ENCODE measurements at places on chromosomes 11 and 22. TPM values are rescaled to one million over a fixed set of nuclear protein-coding genes. Genes with fewer than 3 reads are reported as not detected.
A peak's percentile ranks its signal among the peaks of the same experiment; 100 is the strongest.

- no peak for DNase-seq
Measured at GRCh38 chr11:11078344-11079086, 220.7 kb upstream of the ZBED5 start.

DNA sequence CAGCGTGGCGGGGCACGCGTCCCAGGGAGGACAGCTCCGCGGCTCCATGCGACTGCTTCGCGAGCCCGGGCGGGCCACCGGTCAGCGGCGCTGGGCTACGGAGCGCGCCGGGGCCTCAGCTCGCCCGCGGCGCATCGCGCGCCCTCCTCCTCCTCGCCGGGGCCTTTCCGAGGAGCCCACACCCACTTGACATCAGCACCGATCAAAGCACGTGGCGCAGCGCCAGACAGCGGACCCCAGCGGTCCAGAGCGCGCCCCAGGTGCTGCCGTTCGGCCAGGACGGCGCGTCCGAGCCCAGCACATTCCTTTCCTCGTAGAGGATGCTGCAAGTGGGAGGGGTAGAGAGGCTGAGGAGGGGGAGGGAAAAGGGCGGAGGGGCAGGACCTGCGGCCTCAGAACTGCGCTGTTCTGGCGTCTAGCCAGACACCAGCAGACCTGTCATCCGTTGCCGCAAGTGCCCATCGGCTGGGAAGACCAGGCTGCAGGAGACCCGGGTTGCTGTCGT is 88.6 kb downstream of the PLEKHA7 start:
- DNase-seq = no peak

- DNase-seq = no peak
Measured at GRCh38 chr11:32081129-32081641, 9.7 kb upstream of the RCN1 start.

DNA sequence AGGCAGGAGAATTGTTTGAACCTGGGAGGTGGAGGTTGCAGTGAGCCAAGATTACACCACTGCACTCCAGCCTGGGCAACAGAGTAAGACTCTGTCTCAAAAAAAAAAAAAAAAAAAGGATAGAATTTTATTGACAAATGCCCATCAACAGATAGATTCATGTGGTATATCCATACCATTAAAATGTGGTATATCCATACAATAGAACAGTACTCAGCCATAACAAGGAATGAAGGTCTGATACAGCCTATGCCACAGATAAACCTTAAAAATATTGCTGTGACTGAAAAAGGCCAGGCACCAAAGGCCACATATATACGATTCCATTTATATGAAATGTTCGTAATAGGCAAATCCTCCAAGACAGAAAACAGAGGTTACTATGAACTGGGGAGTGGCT is 45.3 kb upstream of the PPP2R1B start:
- DNase-seq = no peak

DNA sequence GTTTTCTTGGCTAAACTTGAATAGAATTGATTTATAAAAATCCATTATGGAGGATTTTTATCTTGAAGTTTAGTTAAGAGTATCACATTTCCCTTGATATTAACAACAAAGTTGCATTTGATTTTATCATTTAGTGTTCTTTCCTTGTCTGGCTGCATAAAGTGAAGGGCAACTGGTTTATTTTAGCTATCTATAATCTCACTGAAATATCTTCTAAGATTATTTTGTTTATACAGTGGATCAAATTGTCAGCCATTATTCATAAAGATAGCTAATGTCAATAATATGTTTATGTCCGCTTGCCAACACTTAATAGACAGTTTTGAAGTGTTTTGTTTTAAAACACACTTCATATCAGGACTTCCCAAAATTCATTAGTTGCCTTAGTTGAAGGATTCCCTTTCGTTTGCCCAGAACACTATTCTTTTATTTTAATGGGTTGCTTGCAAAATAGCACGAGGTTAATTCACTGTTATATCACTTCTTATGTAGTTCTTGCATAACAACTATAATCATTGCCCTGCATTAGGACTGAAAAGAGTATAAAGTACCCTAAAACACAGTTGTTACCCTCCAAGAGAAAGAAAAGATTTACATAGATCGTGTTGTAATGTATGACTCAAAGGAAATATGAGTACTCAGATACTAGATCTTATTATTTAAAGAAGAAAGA is 73.0 kb downstream of the MSANTD4 start:
- no peak for DNase-seq

GRCh38 chr22:44067901-44068300 is 43.8 kb downstream of the PARVB start:
- DNase-seq = no peak

DNA sequence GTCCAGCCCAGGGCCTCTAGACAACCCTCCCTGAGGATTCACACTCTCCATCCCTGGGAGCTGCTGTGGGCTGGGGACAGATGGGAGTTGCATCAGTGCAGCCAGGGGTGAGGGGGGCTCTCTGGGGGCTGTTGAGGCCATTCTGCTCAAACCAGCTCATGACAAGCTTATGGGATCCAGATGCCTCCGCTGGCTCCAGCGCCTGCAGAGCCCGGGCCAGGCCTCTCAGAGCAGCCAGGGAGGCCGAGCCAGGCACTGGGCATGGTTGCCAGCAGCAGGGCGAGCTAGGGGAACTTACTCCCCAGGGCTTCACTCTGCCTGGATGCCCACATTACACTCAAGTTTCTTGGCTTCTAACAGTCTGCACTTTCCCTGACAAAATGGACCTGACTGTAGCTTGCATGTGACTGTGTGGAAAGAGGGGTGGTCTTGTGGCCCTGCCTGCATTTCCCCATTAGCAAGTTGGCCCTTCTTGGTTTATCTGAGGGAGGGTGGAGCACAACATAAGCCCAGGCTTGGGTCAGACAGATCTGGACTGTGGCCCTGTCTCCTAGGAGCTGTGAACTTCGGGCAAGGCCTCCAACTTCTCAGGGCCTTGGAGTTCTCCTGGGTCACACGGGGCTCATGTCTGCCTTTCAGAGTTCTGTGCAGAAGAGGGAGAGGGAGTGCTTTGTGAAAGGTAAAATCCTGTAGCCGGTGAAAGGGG is 34.5 kb upstream of the CYB5R3 start:
- no peak for DNase-seq

DNA sequence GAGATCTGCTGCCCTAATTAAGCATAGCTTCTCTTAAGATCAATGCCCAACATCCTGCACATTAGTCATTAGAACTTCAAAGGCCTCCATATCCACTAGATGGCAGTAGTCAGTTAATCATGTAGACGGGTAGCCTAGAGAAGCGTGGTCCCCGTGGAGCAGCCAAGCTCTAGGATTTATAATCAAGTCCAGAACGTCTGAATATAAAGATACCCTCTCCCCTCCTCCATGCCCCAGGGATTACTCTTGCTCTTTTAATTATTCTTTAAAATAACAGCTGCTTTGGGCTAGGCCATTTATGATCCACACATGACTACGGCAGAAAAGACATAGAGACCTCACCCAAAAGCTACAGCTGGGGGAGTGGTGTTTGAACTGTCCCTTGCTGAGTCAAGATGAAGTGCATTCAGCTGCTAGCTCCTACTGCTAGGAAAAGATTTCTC is 327.6 kb upstream of the PLET1 start:
- DNase-seq = peak; percentile 7

DNA sequence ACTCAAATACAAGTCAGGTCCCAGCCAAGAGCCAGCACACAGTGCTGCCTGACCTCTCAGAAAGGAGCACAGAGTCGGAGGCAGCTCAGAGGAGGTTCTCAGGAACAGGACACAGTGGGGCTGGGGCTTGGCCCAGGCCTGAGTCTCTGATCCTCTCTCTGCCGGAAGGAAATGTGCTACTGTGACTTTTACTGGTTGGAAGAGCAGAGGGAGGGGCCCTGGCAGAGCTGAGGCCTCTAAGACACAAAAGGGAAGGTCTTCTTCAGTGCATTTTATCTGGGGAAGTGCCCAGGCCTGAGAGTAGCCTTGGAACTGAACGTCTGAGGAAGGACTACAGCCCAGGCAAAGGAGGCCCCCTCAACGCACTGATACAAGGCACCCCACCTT is 16.2 kb upstream of the CASTOR1 start:
- DNase-seq = peak; percentile 70

DNA sequence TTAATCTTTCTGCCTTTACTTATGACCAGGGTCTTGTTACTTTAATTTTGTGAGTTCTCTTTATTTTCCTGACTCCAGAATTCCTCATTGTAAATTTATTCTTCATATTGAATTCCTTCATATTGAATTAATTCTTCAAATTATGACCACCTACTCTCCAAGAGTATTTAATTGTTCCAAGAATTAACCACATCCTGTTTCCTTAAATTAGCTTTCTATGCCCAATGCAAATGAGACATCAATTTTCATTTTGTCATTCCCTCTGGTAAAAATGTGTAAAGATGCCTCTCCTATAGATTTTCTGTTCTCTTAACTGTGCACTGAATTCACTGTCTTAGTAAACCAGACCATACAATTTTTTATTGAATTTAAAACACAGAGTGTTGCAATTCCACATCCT is 211.2 kb upstream of the GRIA4 start:
- DNase-seq = no peak

DNA sequence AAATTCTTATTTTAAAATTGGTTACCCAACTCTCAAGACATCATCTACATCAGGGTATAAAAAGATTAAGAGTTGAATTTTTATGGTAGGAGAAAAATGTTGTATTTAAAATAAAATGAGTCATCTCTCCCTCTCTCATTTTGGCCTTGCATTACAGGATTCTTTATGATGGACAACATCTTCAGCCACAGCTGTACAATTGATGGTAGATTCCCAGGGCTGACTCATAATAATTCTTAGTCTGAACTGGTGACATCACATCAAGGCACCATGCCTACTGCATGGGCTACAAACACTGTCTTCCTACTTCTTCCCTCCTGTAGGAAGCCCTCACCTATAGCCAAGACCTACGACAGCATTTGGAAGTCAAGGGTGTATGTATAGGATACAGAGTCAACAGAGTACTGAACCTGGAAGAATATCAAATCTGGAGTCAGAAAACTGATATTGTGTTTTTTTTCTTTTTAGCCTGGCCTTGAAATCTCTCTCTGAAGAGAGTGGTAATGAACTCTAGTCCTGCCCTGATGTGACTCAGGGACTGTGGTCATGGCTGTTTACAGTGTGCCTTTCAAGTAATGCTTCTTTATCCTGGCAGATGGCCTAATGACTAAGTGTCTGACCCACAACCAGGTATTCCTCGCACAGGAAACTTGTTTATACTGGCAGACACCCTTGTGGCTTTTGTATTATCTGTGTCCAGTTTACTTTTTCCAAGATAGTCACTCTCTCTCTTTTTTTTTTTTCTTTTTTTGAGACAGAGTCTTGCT is 32.5 kb downstream of the MRGPRX2 start:
- DNase-seq = no peak

GRCh38 chr11:122081073-122081472 is 34.9 kb downstream of the BLID start:
- no peak for DNase-seq

DNA sequence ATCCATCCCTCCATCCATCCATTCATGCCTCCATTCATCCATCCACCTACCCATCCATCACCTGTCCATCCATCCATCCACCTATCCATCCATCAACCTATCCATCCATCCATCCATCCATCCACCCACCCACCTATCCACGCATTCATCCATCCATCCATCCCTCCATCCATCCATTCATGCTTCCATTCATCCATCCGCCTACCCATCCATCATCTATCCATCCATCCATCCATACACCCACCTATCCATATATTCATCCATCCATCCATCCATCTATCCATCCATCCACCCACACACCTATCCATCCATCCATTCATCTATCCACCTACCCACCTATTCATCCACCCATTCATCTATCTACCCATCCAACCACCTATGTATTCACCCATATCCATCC is 13.8 kb downstream of the PARVG start:
- DNase-seq = no peak

DNA sequence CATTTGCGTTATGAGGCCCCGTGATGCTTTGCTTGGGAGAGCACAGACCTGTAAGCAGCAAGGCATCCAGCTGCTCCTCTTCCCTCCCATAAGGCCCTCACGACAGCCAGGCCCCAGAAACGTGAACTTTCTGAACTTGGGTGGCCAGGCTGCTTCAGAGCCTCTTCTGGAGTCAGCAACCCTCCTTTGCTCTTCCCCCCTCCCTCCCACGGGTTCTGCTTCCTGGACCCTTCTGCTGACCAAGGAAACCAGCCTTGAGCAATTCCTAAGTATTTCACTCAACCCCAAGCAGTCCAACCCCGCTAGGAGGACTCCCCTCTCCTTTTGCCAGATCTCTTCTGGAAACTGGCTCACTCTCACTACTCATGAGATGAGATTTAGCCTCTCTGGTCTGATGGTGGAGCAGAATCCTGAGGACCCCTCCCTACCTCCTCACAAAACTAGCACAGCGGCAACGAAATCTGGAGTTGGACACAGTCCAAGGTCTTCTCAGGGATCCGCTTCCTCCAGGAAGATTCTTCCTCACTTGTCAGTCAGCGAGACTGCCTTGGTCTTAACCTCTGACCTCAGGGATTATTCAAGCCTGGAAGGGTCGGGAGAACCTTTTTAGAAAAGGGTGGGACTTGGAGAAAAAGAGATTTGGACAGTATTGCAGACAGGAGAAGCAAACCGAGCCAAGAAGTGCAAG is 86.2 kb downstream of the UBASH3B start:
- no peak for DNase-seq

- peak; percentile 77 for DNase-seq
Measured at GRCh38 chr11:64340671-64341335, 799 bp downstream of the CCDC88B start.

DNA sequence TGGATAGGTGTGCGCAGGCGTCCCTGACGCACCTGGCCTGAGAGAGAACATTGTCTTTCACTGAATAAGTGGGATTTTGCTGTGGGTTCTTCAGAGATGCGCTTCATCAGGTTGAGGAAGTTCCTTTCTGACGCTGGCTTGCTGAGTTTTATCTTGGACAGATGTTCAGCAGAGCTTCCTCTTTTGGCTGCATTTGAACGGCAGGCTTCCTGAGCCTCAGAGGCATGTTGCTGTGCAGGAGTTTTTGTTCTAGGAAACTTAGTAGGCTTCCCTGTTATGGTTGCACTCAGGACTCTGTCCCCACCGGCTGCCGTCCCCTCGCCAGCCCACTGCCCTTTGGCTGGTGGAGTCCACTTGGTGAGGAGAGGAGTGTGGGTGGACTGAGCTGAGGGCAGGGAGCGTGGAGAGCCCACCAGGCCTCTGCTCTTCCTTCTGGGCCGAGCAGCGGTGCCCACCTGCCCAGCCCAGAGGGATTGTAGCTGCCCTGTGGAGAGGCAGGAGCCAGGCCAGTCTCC is 17.2 kb downstream of the FRMD8 start:
- no peak for DNase-seq

PARVA gene
- total RNA-seq = 0.19 TPM

OR5M11 gene
- total RNA-seq = not detected

MMP27 gene
- total RNA-seq = not detected

APOC3 gene
- total RNA-seq = not detected

NRGN gene
- total RNA-seq = 0.68 TPM

SLC25A45 gene
- total RNA-seq = 23.4 TPM

SCGB2A2 gene
- total RNA-seq = not detected

PIH1D2 gene
- not detected for total RNA-seq

SLC6A5 gene
- not detected for total RNA-seq

Data from naive thymus-derived CD8-positive, alpha-beta T cell (primary cell).